ENCODE measurements at places on chromosomes 3 and 15. TPM values are rescaled to one million over a fixed set of nuclear protein-coding genes. Genes with fewer than 3 reads are reported as not detected.

Gene DUOXA2
- not detected for total RNA-seq

DNA sequence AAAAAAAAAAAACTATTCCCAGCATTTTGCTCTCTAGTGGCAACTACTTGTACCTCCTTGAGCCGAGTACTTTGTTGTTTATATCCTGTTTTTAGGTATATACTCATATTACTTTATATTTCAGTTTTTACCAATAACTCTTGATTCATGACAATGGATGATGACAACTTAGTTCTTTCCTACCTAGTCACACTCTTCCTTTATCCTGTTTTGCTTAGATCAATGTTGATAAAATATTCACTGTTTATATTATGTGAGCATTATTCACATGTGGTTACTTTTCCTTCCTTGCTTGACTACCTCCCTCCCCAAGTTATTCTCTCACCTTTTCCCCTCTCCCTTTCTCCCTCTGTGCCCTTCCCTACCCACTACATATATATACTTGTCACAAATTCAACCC, 53.7 kb downstream of the NKIRAS1 start:
- peaks cover 17% of the 10 kb centered on the region for H3K4me1 ChIP-seq
- DNase-seq, result no peak
- no peak overlapping the region for H3K27ac ChIP-seq
- H3K36me3 ChIP-seq, result no peaks in the 10 kb centered on the region

DNA sequence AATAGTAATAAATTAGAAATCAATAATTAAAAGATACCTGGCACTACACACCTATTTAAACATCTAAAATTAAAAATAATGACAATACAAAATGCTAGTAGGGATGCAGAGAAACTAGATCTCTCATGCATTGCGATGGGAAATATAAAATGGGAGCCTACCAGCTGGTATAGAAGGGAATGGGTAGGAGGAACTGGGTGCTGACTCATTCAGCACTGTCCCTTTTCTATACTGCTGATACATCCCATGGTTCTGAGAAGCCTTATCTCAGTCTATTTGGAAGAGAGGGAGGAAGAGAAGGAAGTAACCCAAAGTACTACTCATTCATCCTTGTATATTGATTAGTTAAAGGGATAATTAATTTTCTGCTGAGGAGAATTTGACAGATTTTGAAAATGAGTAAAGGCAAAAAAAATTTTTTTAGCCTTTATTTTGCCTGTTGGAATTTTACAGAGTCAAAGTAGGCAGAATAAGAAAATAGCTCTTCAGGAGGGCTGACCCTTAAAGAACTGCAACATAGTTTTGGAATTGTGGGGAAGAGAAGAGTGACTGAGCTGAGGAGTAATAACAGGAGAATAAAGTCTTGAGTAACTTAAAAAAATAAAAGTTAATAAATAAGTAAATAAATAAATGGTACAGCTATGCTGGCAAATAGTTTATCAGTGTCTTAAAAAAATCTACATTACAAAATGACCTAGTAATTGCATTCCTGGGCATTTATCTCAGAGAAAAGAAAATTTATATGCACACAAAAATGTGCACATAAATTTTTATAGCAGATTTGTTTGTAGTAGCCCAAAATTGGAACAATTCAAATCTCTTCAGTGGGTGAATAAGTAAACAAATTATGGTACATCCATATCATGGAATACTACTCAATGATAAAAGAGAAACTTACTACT, 15.3 kb upstream of the BHLHE40 start:
- H3K4me1 ChIP-seq, result peaks cover 10% of the 10 kb centered on the region
- H3K4me3 ChIP-seq, result no peak overlapping the region
- H3K27me3 ChIP-seq, result no peaks in the 10 kb centered on the region
- H3K36me3 ChIP-seq, result no peaks in the 10 kb centered on the region
- no peak overlapping the region for H3K27ac ChIP-seq
- DNase-seq, result no peak

DNA sequence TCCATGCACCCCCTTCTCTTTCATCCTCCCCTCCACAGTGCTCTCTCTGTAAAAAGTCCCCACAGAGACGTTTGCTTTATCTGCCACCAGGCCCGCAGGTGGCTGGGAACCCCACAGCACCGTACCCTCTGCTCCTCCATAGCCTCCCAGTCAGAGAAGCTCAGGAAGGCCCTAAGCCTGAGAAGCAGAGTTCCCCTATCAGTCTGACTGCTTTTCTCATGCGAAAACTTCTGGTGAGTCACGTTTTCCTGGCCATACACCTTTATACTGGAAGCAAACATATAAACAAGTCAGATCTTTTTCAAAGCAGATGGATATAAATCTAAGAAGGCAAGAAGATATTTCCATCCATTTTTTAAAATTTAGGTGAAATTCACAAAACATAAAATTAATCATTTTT, 51.5 kb upstream of the MEF2A start:
- no peaks in the 10 kb centered on the region for H3K27me3 ChIP-seq
- DNase-seq, result no peak
- no peak overlapping the region for H3K27ac ChIP-seq

Gene C3orf20
- 0.07 TPM for total RNA-seq

GRCh38 chr3:79555655-79556054, 212.1 kb downstream of the ROBO1 start:
- H3K27me3 ChIP-seq, result no peaks in the 10 kb centered on the region
- H3K27ac ChIP-seq, result no peak overlapping the region
- no peaks in the 10 kb centered on the region for H3K4me1 ChIP-seq
- no peak overlapping the region for H3K4me3 ChIP-seq
- DNase-seq, result no peak

Gene AGBL1
- not detected for total RNA-seq

DNA sequence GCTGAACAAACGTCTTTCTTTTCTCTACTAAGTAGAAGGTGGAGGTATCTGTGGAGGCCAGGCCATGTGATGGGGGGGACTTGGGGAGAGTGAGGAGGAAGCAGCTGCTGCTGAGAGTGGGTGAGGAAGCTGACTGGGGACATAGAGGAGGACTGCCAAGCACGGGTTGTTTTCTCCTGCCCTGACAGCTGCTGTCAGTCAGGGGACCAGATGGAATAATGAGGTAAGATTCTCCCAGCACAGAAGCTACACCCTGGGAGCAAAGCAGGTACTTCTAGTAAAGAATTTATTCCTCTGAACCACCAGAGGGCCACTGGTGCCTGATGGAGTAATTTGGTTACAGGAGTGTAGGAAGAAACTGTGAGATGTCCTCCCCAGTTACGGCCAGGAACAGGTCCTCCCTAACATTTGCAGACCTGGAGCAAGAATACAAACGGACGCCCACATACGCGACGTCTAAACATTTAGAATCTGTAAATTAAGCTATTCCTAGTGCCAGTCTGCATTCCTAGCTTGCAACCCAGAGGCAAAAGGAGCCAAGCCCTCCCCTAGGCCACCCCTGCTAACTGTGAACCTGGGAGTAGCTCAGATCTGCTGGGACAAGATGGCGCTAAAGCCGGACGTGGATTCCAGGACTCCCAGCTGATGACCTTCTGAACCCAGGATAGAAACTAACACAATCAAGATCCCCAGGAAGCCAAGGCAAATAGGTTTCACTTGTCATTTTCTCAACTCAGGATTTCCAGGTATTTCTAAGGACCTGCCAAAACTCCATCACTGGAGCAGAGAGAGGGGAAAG, 14.8 kb downstream of the CRYGS start:
- H3K27ac ChIP-seq, result no peak overlapping the region
- H3K4me3 ChIP-seq, result no peak overlapping the region
- no peaks in the 10 kb centered on the region for H3K27me3 ChIP-seq
- no peak for DNase-seq

DNA sequence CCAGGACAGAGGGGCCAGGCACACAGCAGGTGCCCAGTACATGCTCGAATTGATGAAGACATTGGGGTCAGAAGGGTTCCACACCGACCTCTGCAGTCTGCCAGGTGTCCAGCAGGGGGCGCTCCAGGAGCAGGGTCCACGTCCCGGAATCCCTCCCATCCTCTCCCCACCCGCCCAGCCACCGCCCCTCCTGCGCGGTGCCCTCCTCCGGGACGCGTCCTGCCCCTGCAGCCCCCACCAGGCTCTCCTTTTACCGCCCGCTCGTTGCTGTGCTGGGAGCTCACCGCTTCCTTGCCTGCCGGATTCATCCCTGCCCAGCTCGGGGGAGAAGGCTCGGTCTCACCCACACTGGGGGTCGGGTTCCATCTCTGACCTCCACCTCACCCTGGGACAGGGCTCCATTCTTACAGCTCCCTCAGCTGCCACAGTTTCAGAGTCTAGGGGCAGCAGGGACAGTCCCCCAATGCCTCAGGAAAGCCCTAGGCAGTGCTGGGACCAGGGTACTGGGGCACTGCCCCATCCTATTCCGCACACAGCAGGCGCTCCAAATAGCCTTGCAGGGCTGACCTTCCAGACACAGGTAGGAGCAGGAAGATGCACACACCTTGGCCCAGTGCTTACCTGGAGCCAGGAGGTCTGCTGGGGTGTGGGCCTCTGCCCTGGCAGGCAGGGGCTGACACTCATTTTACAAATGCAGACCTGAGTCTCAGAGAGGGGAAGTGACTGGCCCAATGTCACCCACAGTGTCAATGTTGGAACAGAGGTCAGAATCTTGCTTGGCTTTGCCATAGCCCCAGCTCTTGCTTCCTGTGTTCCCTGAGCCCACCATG, 31.0 kb downstream of the GRIP2 start:
- no peaks in the 10 kb centered on the region for H3K4me1 ChIP-seq
- H3K36me3 ChIP-seq, result no peaks in the 10 kb centered on the region
- H3K27me3 ChIP-seq, result no peaks in the 10 kb centered on the region
- H3K4me3 ChIP-seq, result no peak overlapping the region
- peak; percentile 7 for DNase-seq

Gene GPR149
- not detected for total RNA-seq

GRCh38 chr3:128736601-128737000, 10.6 kb downstream of the RAB7A start:
- no peak overlapping the region for H3K4me3 ChIP-seq
- peaks cover 6% of the 10 kb centered on the region for H3K36me3 ChIP-seq
- H3K27ac ChIP-seq, result no peak overlapping the region
- no peaks in the 10 kb centered on the region for H3K27me3 ChIP-seq

Gene GABRA5
- total RNA-seq, result not detected

DNA sequence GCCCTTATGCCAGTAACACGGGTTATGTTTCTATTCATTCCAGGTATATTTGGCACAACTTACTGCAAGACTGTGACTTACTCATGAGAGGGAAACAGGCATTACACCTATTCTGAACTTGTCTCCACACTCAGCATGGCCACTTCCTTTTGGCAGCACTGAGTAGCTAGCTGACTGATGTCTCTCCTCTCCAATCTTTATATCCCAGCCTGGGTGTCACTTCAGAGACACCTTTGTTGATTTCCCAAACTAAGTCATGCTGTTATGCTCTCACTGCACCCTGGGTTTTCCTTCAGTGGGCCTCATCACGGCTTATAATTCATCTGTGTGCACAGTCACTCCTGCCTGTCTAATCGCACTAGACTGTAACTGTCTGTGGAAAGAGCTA, 114.8 kb downstream of the MYLK start:
- DNase-seq, result no peak
- H3K4me3 ChIP-seq, result no peak overlapping the region
- no peaks in the 10 kb centered on the region for H3K36me3 ChIP-seq
- H3K27me3 ChIP-seq, result no peaks in the 10 kb centered on the region
- no peaks in the 10 kb centered on the region for H3K4me1 ChIP-seq

- H3K4me3 ChIP-seq, result no peak overlapping the region
- DNase-seq, result no peak
- no peaks in the 10 kb centered on the region for H3K4me1 ChIP-seq
- no peak overlapping the region for H3K27ac ChIP-seq
- no peaks in the 10 kb centered on the region for H3K27me3 ChIP-seq
- H3K36me3 ChIP-seq, result no peaks in the 10 kb centered on the region
Observed at GRCh38 chr3:141930801-141931200, 54.4 kb downstream of the ATP1B3 start.

- DNase-seq, result no peak
- no peaks in the 10 kb centered on the region for H3K27me3 ChIP-seq
- no peak overlapping the region for H3K27ac ChIP-seq
- no peaks in the 10 kb centered on the region for H3K36me3 ChIP-seq
- H3K4me3 ChIP-seq, result no peak overlapping the region
Observed at GRCh38 chr3:139762302-139762701, 84.5 kb upstream of the NMNAT3 start.

DNA sequence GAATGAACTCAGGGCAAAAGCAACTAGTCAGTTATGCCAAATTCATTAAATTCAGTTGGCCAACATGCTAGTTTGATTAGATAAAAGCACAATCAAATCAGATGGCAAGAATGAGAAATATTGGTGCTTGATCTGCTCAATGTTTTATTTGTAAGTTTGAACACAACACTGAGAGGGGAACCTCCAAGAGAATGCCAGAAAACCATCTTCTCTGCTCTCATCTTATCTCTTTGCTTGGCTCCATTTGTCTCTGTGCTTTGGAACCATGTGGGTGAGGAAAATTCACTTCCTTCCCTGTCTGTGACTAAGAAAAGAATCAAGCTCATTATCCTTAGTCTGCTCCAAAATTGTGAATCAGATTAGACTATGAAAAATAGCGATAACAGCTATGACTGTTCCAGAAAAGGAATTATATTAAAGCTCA, 43.6 kb upstream of the DCBLD2 start:
- H3K4me3 ChIP-seq, result no peak overlapping the region
- H3K4me1 ChIP-seq, result no peaks in the 10 kb centered on the region
- H3K27ac ChIP-seq, result no peak overlapping the region

Gene FOXB1
- total RNA-seq, result 0.33 TPM

Gene SGO1
- total RNA-seq, result 15.6 TPM

DNA sequence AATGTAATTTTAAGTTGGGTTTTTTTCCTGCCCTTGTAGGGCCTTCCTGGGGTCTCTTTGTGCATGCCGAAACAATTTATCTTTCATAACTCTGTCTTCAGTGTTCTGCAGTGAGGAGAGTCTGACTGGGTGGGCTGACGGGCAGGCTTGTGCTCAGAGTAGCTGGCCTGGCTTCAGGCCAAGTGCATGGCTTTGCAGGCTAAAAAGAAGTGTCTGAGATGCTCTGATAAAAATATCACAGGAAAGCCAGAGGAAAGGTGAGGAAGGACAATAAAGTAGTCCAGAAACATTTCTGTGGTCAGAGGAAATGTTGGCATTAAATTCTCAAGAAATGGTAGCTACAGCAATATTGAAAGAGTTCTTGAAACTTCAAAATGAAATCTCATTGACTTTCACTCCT, 25.5 kb downstream of the ST3GAL6 start:
- no peaks in the 10 kb centered on the region for H3K27me3 ChIP-seq
- H3K4me1 ChIP-seq, result no peaks in the 10 kb centered on the region

DNA sequence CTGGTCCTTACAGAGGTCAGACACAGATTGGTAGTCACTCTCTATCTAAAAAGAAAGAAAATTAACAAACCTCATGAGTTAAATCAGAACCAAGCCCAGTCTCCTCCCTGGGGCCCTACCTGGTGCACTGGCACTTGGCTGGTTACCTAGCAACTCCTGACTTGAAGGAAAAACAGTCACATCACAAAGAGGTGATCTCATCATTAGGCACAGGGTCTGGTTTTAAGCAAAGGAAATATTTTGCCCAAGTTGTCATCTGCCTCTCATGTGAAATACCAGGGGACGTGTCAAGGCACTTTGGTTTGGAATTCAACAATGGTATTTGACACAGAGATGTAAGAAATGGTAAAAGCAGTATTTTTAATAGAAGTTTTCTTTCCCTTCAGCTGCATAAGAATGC, 47.7 kb upstream of the FMN1 start:
- no peaks in the 10 kb centered on the region for H3K4me1 ChIP-seq
- H3K27ac ChIP-seq, result no peak overlapping the region
- DNase-seq, result no peak
- H3K4me3 ChIP-seq, result no peak overlapping the region
- no peaks in the 10 kb centered on the region for H3K27me3 ChIP-seq

GRCh38 chr3:194758716-194759115, 73.0 kb downstream of the FAM43A start:
- H3K27ac ChIP-seq, result no peak overlapping the region
- no peak overlapping the region for H3K4me3 ChIP-seq
- no peaks in the 10 kb centered on the region for H3K27me3 ChIP-seq
- H3K4me1 ChIP-seq, result no peaks in the 10 kb centered on the region
- H3K36me3 ChIP-seq, result no peaks in the 10 kb centered on the region
- DNase-seq, result no peak
